Epithelial cell of proximal tubule (primary cell): ENCODE measurements at places on chromosomes 4 and X. TPM values are rescaled to one million over a fixed set of nuclear protein-coding genes. Genes with fewer than 3 reads are reported as not detected.

- DNase-seq = no peak
These were observed 521.5 kb downstream of the BCOR start for GRCh38 chrX:39576041-39576872.

- DNase-seq = no peak
These were observed 1.5 kb downstream of the CASP6 start for GRCh38 chr4:109701566-109702410.

GRCh38 chrX:111829345-111829744 is 46.6 kb upstream of the TRPC5OS start:
- no peak for DNase-seq

TBC1D14 gene
- 43.3 and 47.2 TPM in 2 replicates for total RNA-seq

GPC3 gene
- 0.94 and 3.3 TPM in 2 replicates for total RNA-seq

- DNase-seq = no peak
These were observed 235.3 kb downstream of the TENM3 start for GRCh38 chr4:182478475-182478874.
